A375 (cell line): ENCODE measurements at places on chromosomes 3 and 15. TPM values are rescaled to one million over a fixed set of nuclear protein-coding genes. Genes with fewer than 3 reads are reported as not detected.

Gene CFAP92
- 0.61 TPM in 1 of 2 replicates, not detected in the other for total RNA-seq

Gene MINAR1
- total RNA-seq = 1.0 and 1.1 TPM in 2 replicates

Gene ESYT3
- total RNA-seq = 0.38 and 0.64 TPM in 2 replicates

Gene PRSS50
- total RNA-seq = not detected in 2 replicates

Gene ANKUB1
- total RNA-seq = not detected in 2 replicates

Gene FGD5
- total RNA-seq = not detected in 2 replicates
